ENCODE measurements at places on chromosomes 3 and 15.

- DNase-seq = no peak
Observed at GRCh38 chr3:116306720-116307119, 138.6 kb downstream of the LSAMP start.

DNA sequence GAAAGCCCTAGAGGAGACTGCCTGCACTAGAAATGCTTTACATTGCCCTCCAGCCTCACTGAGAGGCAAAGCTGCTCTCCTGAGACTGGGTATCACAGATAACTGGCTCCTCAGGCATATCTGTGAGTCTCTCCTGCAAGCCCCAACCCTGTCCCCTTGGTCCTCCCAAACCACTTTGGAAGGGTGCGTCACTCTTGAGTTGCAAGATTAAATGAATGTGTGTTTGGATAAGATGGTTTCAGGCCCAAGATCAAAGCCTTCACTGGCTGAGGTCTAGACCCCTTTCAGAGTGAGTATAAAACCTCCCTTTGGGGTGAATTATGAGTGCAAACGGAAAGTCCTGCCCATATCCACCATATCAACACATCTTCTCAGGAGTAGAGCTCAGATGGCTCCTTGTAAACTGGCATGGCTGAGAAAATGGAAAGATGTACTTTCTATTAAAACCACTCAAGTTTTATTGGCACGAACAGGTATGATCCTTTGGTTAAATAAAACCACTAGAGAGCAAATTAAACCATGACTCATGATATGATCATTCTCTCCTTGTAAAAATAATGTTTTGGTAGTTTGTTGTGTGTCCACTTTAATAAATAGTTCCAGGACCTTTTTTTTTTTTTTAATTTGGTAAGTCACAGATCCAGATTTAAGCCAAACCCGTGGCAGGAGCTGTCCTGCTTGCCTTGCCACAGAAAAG is 164.0 kb downstream of the CHST2 start:
- peak; percentile 22 for DNase-seq

DNA sequence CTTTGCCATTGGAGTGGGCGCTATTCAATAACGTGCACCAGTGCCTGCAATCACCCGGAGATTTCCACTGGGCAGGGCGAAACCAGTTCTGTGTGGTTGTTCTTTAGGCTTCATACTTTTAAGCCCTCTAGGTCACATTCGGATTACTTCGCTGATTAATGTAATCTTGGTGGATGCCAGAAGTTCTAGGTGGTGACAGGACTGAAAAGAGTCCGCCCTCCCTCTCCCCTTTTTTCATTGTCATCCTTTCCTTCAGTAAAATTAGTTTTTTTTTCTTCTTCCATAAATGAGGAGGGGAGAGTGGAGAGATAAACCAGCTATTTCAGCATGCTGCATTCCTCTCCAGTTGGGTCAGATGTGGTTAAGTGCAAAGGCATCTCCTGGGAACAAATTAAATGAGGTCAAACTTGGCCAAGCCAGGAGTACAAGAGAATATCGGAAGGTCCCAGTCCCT is 2.3 kb upstream of the SLC2A2 start:
- DNase-seq = peak; percentile 48

DNA sequence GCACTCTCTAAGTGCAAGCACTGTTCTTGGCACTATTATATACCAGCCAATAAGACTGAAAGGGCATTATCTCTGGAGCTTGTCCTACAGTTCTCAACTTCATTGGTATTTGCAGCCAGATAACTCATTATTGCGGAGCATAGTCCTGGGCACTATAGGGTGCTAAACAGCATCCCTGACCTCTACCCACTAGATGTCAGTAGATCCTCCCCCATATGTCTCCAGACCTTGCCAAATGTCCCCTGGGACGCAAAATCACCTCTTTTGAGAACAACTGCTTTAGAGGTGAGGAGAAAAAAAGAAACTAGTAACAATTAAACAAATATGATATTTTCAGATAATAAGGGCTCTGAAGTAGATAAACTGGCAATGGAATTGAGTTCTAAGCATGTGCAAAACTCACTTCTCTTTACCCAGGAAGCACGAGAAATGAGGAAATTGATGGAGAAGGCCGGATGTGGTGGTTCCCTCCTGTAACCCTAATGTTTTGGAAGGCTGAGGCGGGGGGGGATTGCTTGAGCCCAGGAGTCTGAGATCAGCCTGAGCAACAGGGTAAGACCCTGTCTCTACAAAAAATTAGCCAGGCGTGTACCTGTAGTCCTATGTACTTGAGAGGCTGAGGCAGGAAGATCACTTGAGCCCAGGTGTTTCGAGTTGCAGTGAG is 61.4 kb downstream of the FRMD4B start:
- peak; percentile 11 for DNase-seq

DNA sequence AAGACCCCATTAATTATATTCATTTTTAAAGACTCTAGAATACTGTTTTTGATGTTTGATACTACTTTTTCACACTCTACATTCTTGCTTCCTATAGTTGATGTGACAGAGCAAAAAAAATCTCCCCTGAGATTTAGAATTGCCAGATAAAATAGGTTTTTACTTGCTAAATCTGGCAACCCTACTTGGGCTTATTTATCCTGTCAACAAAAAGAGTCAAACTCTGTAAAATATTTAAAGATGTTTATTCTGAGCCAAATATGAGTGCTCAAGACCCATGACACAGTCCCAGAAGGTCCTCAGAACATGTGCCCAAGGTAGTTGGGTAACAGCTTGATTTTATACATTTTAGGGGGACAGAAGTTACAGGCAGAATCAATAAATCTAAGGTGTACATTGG is 72.3 kb downstream of the DAPK2 start:
- DNase-seq = no peak

DNA sequence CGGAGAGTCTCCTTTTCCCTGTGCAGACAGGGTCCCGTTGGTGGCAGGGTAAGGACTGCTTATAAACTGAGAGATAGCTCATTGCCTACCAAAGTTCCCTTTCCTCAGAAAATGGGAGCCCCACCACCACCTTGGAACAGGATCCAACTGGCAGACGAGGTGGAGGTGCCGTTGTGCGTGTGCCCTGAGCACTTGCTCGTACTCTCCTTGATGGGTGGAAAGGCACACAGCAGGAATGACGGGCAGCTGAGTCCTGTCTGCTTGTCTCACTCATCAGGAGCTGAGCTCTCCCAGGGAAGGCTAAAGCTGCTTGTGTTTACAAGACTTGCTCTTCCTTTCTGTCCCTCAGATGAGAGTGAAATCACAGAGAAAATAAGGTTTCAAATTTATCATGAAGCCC is 60.7 kb downstream of the B3GNT5 start:
- DNase-seq = no peak

GRCh38 chr3:149934524-149934923 is 36.2 kb downstream of the PFN2 start:
- DNase-seq = peak; percentile 63

DNA sequence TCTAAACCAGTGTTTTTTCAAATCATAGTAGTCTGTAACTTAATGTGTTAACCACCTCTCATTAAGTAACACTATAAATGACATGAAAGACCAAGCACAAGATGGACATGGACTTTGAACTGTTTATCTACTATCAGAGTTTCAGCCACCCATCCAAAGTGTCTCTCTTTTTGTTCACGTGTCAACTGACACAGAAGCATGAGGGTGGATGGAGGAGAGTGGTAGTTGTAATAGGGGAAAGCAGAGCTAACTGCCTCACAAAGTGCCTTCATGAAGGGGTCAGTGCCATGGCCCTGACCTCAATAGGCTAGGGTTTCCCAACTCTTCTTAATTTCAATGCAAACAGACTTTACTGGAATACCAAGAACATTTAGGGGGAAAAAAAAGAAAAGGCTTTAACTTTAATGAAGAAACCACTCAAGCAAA is 32.1 kb upstream of the TRPM7 start:
- no peak for DNase-seq

DNA sequence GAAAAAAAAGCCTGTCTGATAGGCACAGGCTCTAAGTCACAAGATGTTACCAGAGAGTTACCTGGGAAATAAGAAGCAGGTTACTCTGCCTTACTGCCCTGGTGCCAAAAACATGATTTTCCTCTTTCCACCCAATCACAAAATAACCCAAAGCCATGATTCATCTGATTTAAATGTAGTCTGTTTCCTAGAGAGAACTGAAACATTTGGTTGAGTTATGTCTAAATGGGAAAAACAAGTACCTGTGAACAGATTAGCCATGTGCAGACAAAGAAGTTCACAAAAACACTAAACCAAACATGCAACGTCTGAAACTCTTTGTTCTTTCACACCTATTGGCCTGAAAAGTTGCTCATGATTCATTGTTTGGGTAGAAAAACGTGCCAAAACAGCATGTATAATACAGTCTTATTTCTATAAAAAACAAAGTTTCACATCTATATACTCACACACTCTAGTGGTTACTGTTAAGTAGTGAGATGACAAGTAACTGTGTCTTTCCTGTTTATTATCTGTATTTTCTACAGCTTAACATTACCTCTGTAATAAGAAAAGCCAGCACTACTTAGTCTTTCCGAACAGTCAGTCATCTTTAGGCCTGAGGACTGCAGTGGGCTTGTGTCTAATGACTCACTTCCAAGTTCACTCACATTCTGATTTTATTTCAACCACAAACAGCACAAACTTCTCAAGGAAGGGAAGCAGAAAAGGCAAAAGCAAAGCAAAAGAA is 30.2 kb downstream of the FAM174B start:
- DNase-seq = peak; percentile 16

DNA sequence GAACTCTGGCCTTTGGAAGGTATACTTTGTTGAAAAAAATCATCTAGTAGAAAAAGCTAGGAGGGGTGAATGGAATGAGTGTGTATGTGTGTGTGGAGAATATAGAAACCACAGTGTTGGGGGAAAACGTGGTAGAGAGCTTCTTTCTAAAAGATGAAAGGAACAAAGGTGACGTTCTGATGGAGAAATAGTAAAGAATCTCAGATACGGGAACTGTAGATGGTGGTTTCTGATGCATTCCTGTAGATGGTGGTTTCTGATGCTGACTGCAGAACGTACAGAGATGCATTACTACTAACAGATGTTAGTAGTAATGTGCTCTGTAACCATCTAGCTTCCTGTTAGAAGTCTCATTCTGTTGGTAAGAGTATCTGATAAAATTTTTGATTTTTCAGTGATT is 60.2 kb downstream of the VPS8 start:
- no peak for DNase-seq

- DNase-seq = no peak
Observed at GRCh38 chr3:19559724-19560442, 374.1 kb downstream of the EFHB start.

GRCh38 chr3:168266335-168266734 is 170.6 kb upstream of the GOLIM4 start:
- DNase-seq = no peak

- DNase-seq = no peak
Observed at GRCh38 chr3:172696357-172696756, 14.5 kb downstream of the NCEH1 start.

DNA sequence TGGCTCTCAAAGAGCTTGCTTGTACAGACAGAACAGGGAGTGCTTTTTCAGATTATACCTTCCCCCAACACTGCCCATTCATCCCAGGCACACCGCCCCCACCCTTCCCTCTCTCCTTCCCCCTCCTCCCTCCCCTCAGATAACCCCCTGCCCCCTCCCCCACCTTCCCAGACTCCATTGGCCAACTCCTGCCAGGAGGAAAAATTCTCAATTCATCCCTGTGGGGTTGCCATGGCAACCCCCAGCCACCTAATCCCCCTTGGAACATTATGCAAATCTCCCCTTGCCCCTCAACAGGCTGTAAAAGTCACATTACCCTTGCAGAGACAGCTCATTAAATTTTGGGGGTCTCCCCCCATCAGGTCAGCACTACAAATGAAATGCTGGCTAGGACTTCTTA is 14.3 kb downstream of the TLE3 start:
- DNase-seq = no peak

GRCh38 chr15:78625606-78626280 is 4.9 kb upstream of the CHRNA3 start:
- no peak for DNase-seq

GRCh38 chr3:27905625-27906024 is 183.5 kb upstream of the EOMES start:
- no peak for DNase-seq

GRCh38 chr3:117400303-117400702 is 690.7 kb downstream of the TUSC7 start:
- no peak for DNase-seq

DNA sequence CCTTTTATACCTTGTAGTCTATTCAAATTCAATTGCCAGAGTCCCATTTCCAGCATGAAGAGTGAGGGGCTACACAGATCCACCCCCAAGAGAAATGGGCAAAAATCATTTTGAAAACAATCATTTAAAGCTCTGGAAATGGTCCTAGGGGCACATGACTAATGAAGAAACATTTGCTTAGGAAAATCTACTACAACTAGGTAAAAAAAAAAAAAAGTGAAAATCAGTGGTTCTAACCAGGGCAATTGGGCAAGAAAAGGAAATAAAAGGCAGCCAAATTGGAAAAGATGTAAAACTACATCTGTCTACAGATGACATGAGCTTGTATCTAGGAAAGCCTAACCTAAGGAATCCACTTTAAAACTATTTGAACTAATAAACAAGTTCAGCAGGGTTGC is 9.4 kb downstream of the IMPG2 start:
- DNase-seq = no peak

- DNase-seq = no peak
Observed at GRCh38 chr15:95990833-95991232, 339.7 kb upstream of the NR2F2 start.

- no peak for DNase-seq
Observed at GRCh38 chr3:81375921-81376320, 385.5 kb downstream of the GBE1 start.

DNA sequence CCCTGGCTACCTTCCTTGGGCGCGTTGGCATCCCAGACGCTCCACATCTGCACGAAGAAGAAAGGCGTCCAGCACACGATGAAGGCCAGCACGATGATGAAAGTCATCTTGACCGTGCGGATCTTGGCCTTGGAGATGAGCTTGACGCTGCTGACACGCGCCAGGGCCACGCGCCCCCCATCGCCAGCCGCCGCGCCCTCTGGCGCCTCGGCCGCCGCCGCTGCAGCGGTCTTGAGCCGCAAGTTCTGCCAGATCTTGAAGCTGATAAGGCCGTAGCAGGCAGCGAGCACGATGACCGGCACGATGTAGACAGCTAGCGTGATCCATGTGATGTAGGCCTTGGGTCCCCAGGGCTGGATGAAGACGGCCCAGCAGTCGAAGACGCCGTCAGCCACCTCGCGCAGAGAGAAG is 2.2 kb downstream of the OXTR start:
- no peak for DNase-seq

- DNase-seq = no peak
Observed at GRCh38 chr15:82539691-82540054, 584 bp downstream of the RPS17 start.

DNA sequence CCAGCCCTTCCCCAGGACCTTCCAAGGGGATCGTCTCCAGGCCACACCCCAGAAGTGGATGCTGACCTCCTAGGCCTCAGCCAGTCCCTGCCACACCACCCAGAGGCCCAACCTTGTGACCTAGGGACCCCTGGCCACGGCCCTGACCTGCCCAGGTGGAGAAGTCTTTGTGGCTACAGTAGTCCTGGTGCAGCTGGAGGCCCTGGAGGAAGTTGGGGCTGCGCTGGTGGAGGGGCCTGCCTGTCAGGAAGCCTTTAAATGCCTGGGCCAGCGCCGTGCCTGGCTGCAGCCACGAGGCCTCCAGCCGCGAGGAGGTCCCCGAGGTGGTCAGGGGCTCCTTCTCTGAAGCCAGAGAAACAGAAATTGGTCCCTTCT is 23.4 kb downstream of the PLA2G4D start:
- no peak for DNase-seq

GRCh38 chr3:179801856-179802255 is 149.0 kb downstream of the USP13 start:
- DNase-seq = peak; percentile 14

All from epithelial cell of esophagus (primary cell).